A549 treated with AZD2906 at 1 μM for 4 hours (cell line): ENCODE measurements at places on chromosomes 12 and 14. TPM values are rescaled to one million over a fixed set of nuclear protein-coding genes. Genes with fewer than 3 reads are reported as not detected.

Gene BORCS5
- total RNA-seq: 8.1 to 11.1 TPM (median 9.5 TPM) in 5 replicates

Gene HNF1A
- 3.6 to 4.9 TPM (median 4.6 TPM) in 5 replicates for total RNA-seq

Gene VRTN
- 0.02 to 0.03 TPM in 2 of 5 replicates, not detected in the others for total RNA-seq

Gene LLPH
- total RNA-seq: 48.0 to 52.1 TPM (median 51.6 TPM) in 5 replicates

Gene BIN2
- total RNA-seq: 0.08 to 0.17 TPM (median 0.13 TPM) in 5 replicates

Gene PDE3A
- 2.2 to 3.6 TPM (median 2.9 TPM) in 5 replicates for total RNA-seq

Gene PTCSC3
- total RNA-seq: not detected in 5 replicates

Gene PMEL
- total RNA-seq: 0.70 to 1.5 TPM (median 1.1 TPM) in 5 replicates

Gene LRRIQ1
- 0.49 to 0.79 TPM (median 0.55 TPM) in 5 replicates for total RNA-seq

Gene KCNA5
- total RNA-seq: 0.03 TPM in 1 of 5 replicates, not detected in the others

Gene PPM1H
- total RNA-seq: 6.2 to 9.5 TPM (median 6.7 TPM) in 5 replicates

Gene UNC79
- 0.01 to 0.02 TPM (median 0.02 TPM) in 5 replicates for total RNA-seq

Gene CLEC2A
- total RNA-seq: not detected in 5 replicates

Gene CMKLR1
- total RNA-seq: 0.02 to 0.06 TPM (median 0.02 TPM) in 3 of 5 replicates, not detected in the others

Gene PROX2
- not detected in 5 replicates for total RNA-seq

Gene DAO
- total RNA-seq: not detected in 5 replicates

Gene COX14
- total RNA-seq: 66.0 to 81.1 TPM (median 71.3 TPM) in 5 replicates
